ENCODE measurements at places on chromosomes 5 and 9. TPM values are rescaled to one million over a fixed set of nuclear protein-coding genes. Genes with fewer than 3 reads are reported as not detected.

GRCh38 chr5:141757402-141757801, 75.4 kb upstream of the ARAP3 start:
- DNase-seq, result no peak

- no peak for DNase-seq
Observed at GRCh38 chr5:82862261-82862660, 214.9 kb downstream of the TMEM167A start.

DNA sequence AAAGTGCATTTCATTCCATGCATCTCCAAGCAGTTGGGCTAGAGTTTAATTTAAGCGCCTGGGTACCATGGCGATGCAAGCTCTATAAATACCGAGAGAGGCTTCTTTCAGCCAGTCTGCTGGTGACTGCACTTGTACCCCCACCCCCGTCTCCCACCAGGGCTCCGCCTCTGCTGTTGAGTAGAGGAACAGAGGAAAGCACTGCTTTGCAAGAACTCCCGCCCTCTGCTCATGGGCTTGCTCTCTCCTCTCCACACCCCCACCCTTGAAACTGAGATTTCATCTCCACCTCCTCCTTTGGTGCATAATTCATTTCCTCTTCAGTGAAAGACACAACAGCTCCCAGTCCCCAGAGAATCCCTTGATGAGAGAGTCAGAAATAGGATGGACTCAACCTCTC, 5.1 kb upstream of the WWC1 start:
- DNase-seq, result no peak

GRCh38 chr5:171309276-171310211, 496 bp downstream of the TLX3 start:
- no peak for DNase-seq

- DNase-seq, result no peak
Observed at GRCh38 chr9:26656003-26656870, 236.4 kb downstream of the CAAP1 start.

DNA sequence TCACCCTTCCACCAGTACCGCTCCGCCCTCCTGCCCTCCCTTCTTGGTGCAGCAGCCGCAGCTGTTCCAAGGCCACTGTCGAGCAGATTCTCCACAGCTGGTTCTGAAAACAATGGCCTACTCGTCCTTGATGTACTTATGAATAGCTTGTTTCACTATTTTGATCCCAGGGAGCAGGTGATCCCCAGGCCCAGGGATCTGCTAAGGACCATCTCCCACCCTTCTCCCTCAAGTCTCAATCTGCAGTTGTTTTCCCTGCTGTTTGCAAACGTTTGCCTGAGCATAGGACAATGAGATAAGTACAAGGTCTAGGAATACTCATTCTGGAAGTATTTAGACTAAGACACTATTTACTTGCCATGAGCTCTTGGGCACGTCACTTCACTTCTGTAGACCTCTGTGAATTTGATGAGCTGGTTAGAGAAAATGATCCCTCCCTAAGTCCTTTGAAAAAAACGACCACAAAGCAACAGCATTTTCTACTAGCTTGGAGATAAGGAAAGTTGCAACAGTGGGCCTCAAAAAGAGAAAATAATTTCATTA, 1.8 kb downstream of the LURAP1L start:
- DNase-seq, result no peak

- DNase-seq, result no peak
Observed at GRCh38 chr5:144198386-144198785, 27.7 kb downstream of the KCTD16 start.

- DNase-seq, result no peak
Observed at GRCh38 chr5:17037751-17038150, 101.7 kb upstream of the MYO10 start.

DNA sequence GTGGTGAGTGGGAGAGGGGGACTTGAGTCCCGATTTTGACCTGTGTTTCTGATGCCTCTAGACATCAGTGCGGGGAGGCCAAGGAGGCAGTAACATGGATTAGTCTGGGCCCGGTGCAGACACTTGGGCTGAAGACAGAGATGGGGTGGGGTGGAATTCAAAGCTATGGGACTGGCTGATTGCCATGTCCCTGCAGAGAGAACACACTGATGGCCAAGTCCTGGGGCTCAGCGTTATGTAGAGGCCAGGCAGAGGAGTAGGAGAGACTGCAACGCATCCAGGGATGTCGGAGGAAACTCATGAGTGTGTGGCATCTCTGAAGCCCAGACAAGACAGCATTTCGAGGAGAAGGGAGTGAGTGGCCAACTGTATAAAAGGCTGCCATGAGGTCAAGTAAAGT, 30.1 kb downstream of the PSD2 start:
- no peak for DNase-seq

DNA sequence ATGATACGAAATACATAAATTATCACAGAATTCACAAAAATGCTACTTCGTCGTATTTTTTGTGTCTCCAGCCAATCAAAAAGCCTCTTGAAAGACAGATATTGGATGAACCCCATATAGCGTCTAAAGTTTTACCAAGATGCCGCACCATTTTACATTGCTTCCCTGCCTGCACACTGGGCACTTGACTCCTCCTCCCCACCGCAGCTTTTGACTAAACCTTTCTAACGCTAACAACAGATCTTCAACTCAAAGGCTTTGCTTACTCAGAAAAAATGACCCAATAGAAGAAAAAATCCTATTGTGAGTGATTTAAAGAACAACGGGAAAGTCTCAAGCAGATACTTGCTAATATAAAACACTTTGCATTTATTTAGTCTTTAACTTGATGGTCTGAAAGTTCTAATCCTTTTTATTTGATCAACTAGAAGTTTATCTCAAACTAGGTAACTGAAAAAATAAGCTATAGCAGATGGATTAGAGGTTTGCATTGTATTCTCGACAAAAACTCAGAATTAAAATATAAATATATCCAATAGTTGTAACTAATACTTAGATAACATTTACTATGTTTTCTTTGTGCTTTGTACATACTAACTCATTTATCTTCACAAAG, 609.1 kb upstream of the DMAC1 start:
- DNase-seq, result no peak

DNA sequence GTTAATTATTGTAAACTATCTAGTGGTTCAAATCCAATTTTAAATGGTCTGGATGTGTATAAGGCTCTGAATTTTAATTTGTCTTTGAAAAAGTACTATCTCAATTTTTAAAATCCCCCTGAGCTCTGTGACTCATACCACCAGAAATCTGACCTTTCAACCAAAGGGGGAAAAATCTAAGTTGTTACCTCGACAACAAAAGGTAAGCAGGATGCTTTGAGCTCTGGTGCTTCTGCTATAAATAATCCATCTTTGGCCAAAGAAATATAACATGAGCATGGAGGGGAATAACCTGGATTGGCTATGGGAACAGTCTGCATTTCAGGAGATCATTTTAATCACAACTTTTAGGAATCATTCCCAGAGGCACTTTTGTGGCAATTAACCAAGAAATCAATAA, 76.3 kb upstream of the PCSK1 start:
- DNase-seq, result no peak

The CBY3 gene
- polyA plus RNA-seq, result 0.42 TPM

The LVRN gene
- polyA plus RNA-seq, result 0.52 TPM

The BNC2 gene
- polyA plus RNA-seq, result 8.6 TPM

The NUTM2F gene
- polyA plus RNA-seq, result not detected

The NDUFA8 gene
- 77.7 TPM for polyA plus RNA-seq
